ENCODE measurements at places on chromosomes 3 and 15. TPM values are rescaled to one million over a fixed set of nuclear protein-coding genes. Genes with fewer than 3 reads are reported as not detected.

DNA sequence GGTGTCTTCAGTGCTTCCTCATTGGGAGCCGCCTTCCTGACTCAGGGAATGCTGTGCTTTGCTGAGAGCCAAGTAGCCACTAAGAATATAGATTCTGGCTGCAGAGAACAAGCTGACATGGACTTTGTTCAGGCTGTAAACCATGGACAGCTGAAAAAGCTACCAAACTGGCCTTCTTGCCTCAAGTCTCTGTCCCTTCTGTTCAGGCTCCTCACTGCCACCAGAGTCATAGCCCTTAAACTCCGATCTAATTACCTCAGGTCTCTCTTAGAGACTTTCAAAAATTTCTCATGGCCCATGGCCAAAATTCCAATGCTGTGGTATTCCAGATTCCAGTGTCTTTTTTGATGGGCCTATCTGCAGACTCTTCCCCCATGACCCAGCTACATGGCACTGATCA is 19.4 kb upstream of the PTX3 start:
- no peaks in the 10 kb centered on the region for H3K4me1 ChIP-seq
- no peak overlapping the region for H3K27ac ChIP-seq
- H3K4me3 ChIP-seq: no peak overlapping the region
- no peaks in the 10 kb centered on the region for H3K27me3 ChIP-seq

DNA sequence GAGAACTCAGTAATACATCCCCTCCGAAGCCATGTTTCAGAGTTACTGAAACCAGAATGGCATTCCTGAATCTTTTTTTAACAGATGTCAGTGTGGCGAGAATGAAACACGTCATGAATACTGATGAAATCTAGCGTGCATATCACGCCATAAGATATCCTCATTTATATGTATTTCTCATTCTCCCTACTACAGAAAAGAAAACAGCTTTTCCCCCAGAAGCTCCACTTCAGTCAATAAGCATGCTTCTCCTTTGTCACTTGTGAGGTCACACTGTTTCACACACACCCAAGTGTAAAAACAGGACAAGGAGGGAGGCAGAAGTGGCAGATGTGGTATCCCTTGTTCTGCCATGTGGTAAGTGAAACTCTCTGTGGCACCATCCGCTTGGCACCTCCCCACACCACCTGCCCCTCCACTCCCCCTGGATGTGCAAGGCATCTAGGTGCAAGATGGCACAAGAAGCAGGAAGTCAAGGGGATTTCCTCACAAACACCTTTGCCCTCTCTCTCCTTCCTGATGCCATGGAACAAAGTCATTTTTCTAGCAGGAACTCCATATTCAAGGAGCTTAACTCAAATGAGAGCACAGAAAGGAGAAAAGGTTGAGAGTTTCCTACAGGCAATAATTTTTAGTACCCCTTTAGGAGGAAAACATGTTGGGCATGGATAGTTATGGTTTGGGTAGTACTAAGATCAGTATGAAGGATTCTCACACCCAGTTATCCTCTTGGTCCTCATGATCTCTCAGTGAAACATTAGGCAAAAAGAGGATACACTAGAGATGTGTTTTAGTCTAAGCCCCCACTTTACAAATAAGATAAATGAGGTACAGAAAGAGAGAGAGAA is 47.5 kb upstream of the FRMD4B start:
- peaks cover 9% of the 10 kb centered on the region for H3K4me1 ChIP-seq
- no peak overlapping the region for H3K27ac ChIP-seq
- no peaks in the 10 kb centered on the region for H3K27me3 ChIP-seq
- no peaks in the 10 kb centered on the region for H3K36me3 ChIP-seq
- DNase-seq: no peak

- H3K27me3 ChIP-seq: no peaks in the 10 kb centered on the region
- peak overlapping the region; percentile 34 for H3K4me3 ChIP-seq
- peaks cover 18% of the 10 kb centered on the region for H3K4me1 ChIP-seq
- peak overlapping the region; percentile 90 for H3K27ac ChIP-seq
- peak; percentile 88 for DNase-seq
These were observed 21.8 kb upstream of the NFKBIZ start for GRCh38 chr3:101827211-101828174.

DNA sequence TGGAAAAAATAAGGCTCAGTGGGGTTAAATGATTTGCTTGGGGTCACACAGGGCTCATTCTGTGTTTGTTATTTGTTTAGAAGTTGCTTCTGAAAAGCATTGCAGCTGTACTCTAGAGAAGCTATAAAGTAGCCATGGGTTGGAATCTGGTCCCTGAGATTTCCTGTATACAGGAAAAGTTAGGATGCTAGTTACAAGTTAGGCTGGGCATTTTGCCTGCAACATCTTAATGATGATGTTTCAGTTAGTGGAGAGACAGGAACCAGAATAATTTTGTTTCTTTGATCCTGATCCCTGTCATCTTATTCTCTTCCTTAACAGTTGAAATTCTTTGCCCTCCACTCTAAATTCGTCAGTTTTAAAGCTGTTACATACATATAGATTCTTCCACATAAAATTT is 445.3 kb downstream of the OTOL1 start:
- no peaks in the 10 kb centered on the region for H3K4me1 ChIP-seq
- DNase-seq: no peak
- no peaks in the 10 kb centered on the region for H3K27me3 ChIP-seq
- no peaks in the 10 kb centered on the region for H3K36me3 ChIP-seq
- no peak overlapping the region for H3K4me3 ChIP-seq

GRCh38 chr3:175308097-175308496 is 449.0 kb downstream of the NAALADL2 start:
- H3K36me3 ChIP-seq: no peaks in the 10 kb centered on the region
- H3K4me1 ChIP-seq: no peaks in the 10 kb centered on the region
- H3K27me3 ChIP-seq: no peaks in the 10 kb centered on the region
- no peak overlapping the region for H3K4me3 ChIP-seq
- H3K27ac ChIP-seq: no peak overlapping the region
- DNase-seq: no peak

Gene CFAP100
- not detected for total RNA-seq
